Stimulated activated naive CD4-positive, alpha-beta T cell treated with Interleukin-2 at 50 U/mL for 16 hours (primary cell): ENCODE measurements at places on chromosomes 5 and 9.

DNA sequence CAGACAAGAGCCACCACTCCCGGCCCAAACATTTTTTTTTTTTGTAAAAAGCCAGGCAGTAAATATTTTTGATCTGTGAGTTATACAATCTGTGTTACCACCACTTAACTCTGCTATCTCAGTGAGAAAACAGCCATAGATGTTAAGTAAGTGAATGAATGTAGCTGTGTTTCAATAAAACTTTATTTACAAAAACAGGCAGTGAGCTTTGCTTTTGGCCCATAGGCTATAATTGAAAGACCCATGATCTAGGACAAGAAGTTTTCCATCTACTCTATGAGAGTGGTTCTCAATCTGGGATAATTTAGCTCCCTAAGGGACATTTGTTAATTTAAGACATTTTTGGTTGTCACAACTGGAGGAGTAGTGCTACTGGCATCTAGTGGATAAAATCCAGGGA lies 91.0 kb downstream of the TMC1 start:
- DNase-seq = no peak

DNA sequence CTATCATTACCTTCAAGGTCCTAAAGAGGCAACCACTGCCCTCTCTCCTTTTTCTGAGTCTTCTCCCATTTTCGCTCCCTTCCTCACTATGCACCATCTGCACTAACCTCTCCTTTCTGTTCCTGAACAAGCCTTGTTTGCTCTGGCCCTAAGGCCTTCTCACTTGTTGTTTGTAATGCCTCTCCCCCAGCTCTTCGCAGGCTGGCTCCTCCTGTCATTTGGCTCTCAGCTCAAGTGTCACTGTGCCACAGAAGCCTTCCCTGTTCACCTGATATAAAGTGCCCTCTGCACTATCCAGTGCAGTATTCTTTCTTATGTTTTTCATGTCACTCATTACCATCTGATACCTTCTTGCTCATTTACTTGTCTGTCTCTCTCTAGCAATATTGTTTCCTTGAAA lies 303.7 kb downstream of the KCNN2 start:
- DNase-seq = no peak

DNA sequence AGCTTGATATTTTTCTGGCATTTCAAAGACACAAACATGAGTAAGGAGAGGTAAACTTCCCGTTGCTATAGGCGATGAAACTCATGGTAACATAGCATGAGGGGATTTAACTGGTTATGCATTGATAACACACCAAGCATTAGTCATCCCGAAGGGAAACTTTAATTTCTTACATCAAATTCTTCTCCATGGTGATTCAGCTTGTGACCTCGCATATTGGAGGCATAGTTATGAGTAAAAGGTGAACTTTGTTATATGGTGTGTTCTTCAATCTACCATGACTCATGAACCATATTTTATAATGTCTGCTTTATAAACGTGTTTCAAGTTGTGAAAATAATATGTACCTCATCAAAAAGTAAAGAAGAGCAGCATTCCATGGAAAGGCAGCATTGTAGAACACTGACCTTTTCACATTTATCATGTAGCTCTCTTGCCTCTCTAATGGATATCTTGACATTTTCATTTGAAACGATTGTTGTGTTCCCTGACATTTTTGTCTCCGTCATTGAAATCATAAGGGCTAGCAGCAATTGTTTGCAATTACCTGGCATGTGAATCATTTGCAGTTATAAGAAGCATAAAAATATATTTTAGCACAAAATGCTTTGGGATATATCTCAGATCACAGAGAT lies 491.8 kb downstream of the ANXA1 start:
- DNase-seq = no peak

GRCh38 chr9:76658510-76659231 lies 105.6 kb upstream of the PCA3 start:
- DNase-seq = no peak

DNA sequence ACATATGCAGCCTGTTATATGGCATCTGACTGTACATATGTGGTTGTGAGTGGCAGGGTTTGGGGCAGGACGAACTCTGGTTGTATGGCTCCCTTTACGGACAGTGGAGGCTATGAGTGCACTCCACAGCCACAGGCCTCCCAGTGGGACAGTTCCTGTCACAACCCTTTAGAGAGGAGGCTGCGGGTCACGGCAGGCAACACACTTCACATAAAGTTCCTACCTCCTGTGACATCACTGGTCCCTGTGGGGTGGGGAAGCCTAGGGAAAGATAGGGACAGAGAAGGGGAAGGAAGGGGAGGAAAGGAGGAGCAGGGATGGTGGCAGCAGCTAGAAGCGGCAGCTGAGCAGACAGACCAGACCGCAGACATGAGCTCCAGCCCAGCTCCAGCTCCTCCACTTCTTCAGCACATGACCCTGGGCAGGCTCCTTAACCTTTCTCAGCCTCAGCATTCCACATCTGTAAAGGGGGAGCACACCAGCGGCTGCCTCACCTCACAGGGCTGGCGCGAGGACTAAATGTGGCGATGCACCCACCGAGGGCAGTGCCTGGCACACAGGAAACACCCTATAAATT lies 27.4 kb upstream of the CORO2A start:
- DNase-seq = no peak

GRCh38 chr5:68240202-68240601 lies 24.6 kb downstream of the PIK3R1 start:
- DNase-seq = no peak

GRCh38 chr5:118006219-118006618 lies 982.1 kb downstream of the DTWD2 start:
- DNase-seq = no peak

DNA sequence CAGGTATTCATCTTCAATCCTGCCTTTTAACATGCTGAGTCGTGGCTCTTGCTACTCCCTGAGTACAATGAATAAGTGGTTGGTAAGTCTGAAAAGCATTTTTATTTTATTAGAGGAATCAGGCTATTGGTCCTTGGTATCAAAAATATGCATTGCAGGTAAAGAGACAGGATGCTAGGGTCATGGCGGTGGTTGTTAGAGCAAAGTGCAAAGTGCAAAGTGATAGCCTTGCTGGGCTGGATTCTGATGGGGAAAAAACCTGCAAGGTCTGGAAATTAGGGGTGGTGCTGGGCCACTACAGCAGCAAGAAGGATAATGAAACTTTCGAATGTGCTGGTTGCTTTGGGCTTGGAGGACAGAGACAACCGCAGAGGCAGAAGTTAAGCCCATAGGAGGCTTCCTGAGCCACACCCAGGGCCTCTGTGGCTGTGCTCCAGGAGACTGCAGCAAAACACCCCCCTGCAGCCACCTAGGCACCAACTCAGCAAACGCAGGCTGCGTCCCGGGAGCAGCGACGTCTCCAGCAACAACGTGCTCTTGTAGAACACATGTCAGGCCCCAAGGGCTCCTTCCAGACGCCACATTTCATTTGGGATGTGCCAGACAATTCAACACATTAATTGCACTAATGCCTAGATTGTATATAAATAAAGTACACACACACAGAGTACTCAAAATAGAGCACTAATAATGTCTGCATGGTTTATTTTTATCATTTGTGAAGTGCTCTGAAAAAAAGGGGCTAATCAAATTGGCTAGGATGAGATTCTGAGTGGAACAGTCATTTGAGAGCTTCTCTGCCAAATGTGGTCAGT lies 149.8 kb upstream of the RAPGEF1 start:
- no peak for DNase-seq

DNA sequence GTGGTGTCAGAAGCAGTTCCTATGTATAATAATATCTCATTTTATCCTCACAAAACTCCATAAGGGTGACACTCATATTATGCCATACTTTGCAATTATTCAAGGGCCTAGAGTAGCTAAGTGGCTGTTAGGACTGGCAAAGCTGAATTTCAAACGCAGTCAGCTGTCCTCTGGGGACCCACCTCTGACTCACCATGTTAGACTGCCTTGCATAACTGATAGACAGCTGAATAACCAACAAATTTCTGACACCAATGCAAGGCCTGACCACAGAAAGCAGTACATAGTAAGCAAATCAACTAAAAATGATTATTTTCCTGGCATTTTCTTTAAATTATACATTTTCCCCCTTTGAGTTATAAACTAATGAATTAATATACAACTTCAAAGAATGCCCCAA lies 251.6 kb upstream of the PTGER4 start:
- peak; percentile 12 for DNase-seq

DNA sequence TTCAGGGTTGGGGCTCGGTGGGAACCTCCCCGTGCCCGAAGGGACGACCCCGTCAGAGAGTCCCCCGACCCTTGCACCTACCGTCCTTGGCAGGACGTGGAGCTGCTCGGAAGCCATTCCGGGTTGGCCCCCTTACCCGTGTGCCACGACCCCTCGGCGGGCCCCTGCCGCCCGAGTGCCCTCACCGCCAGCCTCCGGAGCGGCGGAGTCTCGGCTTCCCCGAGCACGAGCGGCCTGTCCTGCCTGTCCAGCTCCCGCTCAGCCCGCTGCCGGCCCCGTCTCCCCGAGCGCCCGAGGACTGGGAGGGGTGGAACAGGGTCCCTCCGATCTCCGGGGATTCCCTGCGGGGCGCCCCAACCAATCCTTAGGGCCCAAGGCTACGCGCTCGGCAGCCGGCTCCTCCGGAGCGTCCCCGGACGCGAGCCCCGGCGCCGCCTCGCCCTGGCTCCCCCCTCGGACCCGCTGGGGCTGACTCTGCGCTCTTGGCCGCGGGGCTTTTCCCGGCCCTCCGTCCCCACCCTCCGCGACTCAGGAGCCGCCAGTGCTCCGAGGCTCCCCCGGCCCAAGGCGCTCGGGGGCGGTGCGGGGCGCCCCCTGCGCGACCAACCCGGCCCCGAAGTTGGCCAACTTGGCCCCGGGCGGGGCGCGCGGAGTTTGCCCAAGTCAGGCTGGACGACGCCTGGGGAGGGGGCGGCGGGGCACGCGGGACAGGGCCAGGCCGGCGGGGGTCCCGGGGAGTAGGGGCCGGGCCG lies 654 bp downstream of the ADAMTS2 start:
- no peak for DNase-seq

DNA sequence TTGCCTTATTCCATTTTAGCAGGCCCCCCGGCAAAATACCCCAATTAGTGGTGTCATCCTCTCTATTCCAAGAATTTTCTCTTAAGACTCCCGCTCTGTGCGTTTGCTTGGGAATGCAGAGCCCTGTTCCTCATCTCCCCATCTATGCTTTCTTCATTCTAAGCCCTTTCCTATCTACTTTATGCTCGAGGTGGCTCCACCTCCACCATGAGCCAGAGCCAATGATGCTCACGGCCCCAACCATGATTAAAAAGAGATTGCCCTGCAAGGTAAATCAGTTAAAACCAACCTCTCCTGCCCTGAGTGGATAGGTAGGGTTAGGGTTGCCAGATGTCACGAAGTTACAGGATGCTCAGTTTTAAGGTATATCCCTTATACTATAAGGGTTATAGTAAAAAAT lies 677 bp upstream of the TXNDC15 start:
- no peak for DNase-seq

GRCh38 chr5:6365977-6366590 lies 12.3 kb downstream of the MED10 start:
- no peak for DNase-seq

DNA sequence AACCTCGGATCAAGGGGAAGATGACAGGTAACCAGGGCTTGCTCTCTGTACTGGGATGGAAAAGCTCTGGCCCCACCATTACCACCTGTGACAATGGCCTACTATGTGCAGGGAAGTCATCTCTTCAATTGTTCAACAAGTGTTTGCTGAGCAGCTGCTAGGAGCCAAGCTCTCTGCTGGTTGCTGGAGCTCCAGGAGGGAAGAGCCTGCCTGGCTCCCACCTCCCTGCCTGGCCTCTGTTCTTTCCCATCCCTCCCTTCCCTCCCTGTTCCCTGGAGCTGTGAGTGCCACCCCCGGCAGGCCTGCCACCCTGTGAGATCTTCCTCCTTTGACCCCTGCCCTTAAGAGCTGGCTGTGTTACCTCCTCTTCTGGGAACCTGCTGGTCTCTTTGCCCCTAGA lies 59.7 kb upstream of the IER5L start:
- no peak for DNase-seq

- DNase-seq = no peak
Observed at GRCh38 chr9:101486693-101487442, 46.8 kb upstream of the RNF20 start.

- DNase-seq = no peak
Observed at GRCh38 chr9:81833563-81834345, 94.5 kb upstream of the SPATA31D4 start.

DNA sequence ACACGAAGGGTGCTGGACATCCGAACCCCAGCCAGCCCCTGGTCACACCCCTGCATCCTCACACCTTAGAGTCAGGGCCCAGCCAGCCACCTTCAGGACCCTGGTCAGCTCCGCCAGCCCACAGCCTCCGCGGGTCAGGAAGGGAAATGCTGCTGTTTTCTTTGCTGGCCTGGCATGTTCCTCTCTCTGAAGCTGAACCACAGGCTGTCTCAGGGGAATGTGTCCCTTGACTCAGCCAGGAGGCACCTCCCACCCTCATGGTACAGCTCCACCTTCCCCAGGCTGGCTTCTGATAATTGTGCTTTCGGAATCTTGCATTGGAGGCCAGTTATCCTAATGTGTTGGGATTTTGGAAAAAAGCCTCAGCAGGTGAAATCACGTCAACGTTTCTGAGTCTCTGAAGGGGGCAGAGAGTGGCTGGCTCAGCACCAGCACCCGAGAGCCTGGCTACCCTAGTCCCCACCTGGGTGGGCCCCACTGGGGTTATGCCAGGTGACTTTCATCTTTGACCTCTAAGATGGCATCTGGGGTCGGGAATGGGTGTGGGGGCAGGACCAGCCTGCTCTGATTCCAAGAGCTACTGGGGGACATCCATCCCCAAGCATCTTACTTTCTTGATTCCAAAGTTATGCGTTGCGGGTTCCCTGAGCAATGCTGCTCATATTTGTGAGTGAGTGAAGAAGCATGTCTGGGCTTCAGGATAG lies 9.8 kb upstream of the OLFM1 start:
- DNase-seq = no peak

GRCh38 chr9:24776226-24776625 lies 230.5 kb upstream of the IZUMO3 start:
- no peak for DNase-seq

DNA sequence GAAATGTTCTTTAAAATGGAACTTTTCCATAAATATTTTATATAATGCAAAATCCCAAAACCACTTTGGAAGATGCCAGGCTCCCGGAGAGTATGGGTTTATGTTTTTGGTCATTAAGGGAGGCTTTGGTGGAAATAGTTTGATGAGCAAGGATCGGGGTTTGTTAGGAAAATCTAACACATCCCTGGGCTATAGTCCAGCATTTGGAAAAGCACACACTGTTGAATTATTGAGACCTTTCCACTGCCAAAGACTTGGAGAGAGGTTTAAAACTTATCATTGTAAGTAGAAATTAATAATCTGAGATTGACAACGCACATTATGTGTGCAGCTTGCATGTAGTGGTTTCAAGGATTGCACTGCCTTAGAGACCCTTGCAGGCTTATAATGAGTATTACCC lies 156.3 kb downstream of the PARP8 start:
- no peak for DNase-seq
